Trophoblast cell (in vitro differentiated cells and primary cell): ENCODE measurements at places on chromosomes 7 and 10.

- DNase-seq: no peak
Observed at GRCh38 chr7:26417911-26418413, 126.3 kb downstream of the SNX10 start.

GRCh38 chr10:3072641-3073360 lies 5.5 kb downstream of the PFKP start:
- DNase-seq: no peak

DNA sequence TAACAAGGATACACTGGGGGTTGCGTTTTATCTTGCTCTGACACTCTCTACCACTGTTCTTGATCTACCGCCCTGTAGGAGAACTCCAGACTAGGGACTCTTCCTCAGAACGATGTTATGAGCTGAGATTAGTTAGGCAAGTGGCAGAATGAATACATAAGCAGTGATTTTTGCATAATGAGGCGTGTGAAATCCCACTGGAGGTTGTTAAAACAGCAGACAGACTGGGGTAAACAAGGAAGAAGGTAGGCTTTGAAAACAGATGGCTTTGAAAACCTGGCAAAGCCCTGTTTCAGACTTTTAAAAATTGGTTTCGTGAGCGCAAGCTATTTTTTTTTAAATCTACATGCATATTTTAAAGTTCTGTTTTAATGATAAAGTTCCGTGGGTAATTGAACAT lies 785.2 kb downstream of the TYW1 start:
- DNase-seq: no peak

DNA sequence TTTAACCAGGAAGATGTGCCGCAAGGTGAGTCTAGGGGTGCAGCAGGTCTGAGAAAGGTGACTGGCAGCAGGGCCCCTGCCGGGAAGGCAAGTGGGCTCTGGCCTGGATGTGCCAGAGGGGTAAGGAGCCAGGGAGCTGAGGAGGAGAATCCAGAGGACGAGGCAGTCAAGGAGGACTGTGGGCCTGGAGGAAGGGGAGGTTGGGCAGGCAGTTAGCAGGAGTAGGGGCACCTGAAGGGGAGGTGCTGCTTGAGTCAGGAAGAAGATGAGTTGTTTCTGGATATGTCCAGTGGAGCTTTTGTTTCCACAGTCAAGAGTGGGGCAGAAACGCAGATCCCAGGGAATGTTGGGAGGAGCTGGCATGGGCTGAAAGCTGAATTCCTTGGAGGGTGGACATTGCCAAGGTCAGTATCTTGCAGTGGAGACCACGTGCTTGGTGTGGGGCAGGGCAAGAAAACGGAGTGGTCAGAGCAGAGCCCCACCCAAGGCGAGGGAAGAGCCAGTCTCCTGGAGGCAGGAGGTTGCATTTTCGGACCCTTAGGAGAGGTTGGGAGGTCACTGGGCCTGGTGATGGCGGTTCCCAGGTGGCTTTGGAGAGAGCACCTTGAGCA lies 34.0 kb downstream of the MINDY4 start:
- DNase-seq: no peak
